Breast epithelium (tissue), 4 donors: ENCODE measurements at places on chromosomes 5 and 9. TPM values are rescaled to one million over a fixed set of nuclear protein-coding genes. Genes with fewer than 3 reads are reported as not detected.

ATOSB gene
- total RNA-seq: 21.1 TPM

RAPGEF1 gene
- total RNA-seq: 35.3 TPM

NKD2 gene
- total RNA-seq: 5.9 TPM

TTC1 gene
- total RNA-seq: 36.3 TPM

CCDC183 gene
- 5.6 TPM for total RNA-seq

TERT gene
- total RNA-seq: not detected

PDZD2 gene
- 23.3 TPM for total RNA-seq

KIF4B gene
- not detected for total RNA-seq

DCP2 gene
- 43.9 TPM for total RNA-seq

IL31RA gene
- not detected for total RNA-seq

TMEM203 gene
- 26.5 TPM for total RNA-seq

GZMA gene
- total RNA-seq: 1.0 TPM

HTR4 gene
- total RNA-seq: not detected

CA9 gene
- total RNA-seq: 5.0 TPM

IQGAP2 gene
- 70.2 TPM for total RNA-seq

C9orf153 gene
- total RNA-seq: 0.80 TPM

IRX2 gene
- total RNA-seq: 19.2 TPM

NUTM2G gene
- not detected for total RNA-seq

C5orf58 gene
- 0.80 TPM for total RNA-seq

ENTREP1 gene
- total RNA-seq: 52.7 TPM

NPR3 gene
- total RNA-seq: 1.9 TPM

LRRC19 gene
- not detected for total RNA-seq
